ENCODE measurements at places on chromosomes 1 and 21.

- DNase-seq, result no peak
These were observed 101.4 kb downstream of the PBX1 start for GRCh38 chr1:164660412-164660772.

DNA sequence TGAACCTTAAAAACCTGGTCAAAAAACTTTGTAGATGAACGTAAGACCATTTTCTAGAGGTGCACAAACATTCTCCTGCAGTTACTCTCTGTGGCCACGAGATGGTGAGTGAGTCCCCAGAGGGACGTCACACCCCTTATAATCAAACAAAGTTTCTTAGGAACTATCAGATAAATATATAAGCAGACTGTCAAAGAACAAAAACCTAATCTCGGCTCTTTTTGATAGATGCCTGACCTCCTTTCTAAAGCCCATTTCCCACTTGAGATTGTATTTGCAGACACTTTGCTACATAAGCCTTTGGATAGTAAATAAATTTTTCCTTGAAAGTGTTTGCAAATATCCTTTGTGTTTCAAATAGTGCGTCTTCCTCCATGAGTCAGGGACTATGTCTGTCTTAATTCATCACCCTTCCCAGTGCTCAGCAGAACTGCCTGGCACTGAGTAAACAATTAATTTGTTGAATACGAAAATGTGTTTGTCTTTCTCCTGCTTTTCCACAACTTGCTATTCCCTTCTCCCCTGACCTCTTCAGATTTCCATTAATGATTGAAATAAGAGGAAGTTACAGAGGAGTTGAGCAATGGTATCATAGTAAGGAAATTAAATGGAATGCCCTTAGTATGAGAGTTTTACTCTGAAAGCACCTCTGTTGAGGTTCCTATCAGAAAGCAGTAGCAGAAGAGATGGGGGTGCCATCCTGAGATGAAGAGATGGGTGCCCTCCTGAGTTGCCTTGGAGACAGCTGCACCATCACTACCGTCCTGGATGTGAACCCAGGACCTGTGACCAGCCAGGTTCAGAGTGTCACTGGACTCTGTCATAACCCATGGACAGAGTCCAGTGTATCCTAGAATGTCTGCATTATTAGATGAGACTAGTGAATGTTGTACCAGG is 57.8 kb upstream of the RAVER2 start:
- peak; percentile 16 for DNase-seq

DNA sequence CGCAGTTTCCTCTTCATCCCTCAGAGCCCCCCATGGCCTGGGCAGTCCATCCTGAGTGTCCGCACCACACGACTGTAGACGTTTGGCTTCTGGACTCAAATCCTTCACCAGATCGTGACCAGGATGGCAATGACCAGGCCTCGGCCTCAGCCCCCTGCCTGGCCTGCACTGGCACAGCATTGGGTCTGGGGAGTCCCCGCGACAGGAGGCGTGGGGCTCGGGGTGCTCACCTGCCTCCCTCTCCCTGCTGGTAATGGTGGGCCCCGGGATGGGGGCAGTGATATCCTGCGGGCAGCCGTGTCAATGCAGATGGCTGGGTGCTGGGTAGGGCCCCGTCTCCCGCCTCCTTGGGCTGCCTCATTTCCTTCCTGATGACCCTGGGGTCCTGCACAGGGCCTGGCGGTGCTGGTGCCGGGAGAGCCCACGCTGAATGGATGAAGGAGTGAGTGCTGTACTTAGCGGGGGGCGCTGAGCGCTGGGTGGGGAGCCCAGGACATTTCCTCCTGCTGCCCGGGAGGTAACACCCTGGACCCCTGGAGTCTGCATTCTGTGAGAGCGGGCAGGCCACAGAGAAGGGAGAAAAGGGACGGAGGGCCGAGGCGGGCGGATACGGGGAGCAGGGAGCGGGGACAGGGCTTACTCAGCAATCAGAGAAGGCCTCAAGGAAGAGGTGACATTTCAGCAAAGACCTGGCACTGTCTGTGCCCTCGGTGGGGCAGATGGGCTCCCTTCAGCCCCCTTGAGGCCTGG is 2.1 kb upstream of the TNFRSF14 start:
- no peak for DNase-seq

- DNase-seq, result no peak
These were observed 24.1 kb downstream of the PIGM start for GRCh38 chr1:160007577-160008200.

- no peak for DNase-seq
These were observed 10.9 kb downstream of the SRRM1 start for GRCh38 chr1:24654010-24654409.

DNA sequence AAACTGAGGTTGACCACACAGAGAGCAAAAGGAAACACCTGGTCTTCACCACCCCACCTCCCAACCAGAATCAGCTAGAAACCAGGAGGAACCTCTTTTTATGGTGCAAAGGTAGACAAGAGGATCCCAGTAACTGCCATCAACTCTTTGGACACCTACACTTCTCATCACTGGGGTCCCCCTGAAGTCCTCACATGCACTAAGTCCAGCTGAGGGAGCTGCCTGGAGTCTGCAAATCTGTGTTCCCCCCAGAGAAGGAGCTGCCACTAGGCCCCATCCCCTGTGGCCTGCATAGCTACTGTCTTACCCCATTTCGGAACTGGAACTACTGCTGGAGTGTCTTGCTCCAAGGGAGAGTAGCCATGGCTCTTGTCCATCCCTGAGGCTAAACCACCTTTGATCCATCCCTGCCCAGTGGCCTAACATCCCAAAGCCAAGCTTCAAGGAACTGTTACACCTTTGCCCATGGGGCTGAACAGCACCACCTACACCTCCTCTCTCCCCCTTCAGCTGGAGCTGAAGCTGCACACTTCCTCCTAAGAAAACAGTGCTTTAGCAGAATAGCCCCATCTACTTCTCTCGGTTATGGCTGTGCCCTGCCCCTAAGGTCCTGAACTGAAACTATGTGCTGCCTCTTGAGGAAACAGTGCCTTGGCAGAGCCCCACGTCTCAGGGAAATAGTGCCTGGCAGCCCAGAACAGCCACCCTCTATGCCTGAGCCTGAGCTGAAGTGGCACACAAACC is 85.4 kb upstream of the CD53 start:
- no peak for DNase-seq

GRCh38 chr1:5885471-5886139 is 106.6 kb downstream of the NPHP4 start:
- no peak for DNase-seq

GRCh38 chr1:184911103-184911745 is 63.1 kb downstream of the NIBAN1 start:
- DNase-seq, result no peak

DNA sequence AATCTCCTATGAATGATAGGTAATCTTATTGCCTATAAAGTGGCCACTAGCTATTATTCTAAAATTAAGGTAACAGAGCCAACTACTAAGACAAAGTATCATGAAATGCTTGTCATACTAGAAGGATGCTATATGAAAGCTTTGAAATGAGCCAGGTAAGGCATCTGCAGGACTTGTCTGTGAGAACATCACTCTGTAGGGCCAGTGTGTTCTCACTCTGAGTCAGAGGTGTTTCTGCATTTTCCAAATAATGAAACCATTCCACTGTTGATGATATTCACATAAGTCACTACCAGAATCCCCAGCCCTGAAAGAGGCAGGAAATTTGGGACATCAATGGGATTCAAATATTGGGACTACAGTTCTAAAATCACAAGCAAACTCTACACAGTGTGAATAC is 25.8 kb upstream of the GBP5 start:
- no peak for DNase-seq

- DNase-seq, result no peak
These were observed 17.5 kb upstream of the ETV3 start for GRCh38 chr1:157155658-157156057.
